Articular chondrocyte of knee joint (primary cell): ENCODE measurements at places on chromosomes 11 and 22. TPM values are rescaled to one million over a fixed set of nuclear protein-coding genes. Genes with fewer than 3 reads are reported as not detected.

Gene PRG2
- total RNA-seq: 0.11 TPM in 1 of 2 replicates, not detected in the other

Gene GNAZ
- 3.0 and 4.3 TPM in 2 replicates for total RNA-seq

Gene APOBEC3H
- not detected in 2 replicates for total RNA-seq

Gene RTN4R
- 0.22 and 0.26 TPM in 2 replicates for total RNA-seq

Gene CARNS1
- total RNA-seq: 0.97 and 1.2 TPM in 2 replicates

Gene GUCY1A2
- 0.91 and 4.6 TPM in 2 replicates for total RNA-seq

Gene AIFM3
- total RNA-seq: 0.52 and 0.54 TPM in 2 replicates
